ENCODE measurements at places on chromosomes 16 and 17.

DNA sequence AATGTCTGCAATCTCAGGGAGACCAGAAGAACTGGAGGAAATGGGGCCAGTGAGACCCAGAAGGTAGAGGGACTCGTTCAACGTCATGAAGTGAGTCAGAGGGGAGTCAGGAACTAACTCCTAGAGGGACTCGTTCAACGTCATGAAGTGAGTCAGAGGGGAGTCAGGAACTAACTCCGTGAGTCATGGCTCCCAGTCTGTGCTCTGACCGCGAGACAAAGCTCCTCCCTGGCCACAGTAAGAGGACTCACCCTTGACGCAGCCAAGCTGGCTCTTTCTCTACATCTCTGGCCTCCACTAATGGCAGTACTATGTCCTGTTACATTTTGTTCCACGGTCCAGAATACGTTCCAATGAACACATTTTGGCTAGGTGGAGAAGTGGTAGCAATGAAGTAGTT lies 902.5 kb downstream of the KCNJ2 start:
- no peak for DNase-seq

DNA sequence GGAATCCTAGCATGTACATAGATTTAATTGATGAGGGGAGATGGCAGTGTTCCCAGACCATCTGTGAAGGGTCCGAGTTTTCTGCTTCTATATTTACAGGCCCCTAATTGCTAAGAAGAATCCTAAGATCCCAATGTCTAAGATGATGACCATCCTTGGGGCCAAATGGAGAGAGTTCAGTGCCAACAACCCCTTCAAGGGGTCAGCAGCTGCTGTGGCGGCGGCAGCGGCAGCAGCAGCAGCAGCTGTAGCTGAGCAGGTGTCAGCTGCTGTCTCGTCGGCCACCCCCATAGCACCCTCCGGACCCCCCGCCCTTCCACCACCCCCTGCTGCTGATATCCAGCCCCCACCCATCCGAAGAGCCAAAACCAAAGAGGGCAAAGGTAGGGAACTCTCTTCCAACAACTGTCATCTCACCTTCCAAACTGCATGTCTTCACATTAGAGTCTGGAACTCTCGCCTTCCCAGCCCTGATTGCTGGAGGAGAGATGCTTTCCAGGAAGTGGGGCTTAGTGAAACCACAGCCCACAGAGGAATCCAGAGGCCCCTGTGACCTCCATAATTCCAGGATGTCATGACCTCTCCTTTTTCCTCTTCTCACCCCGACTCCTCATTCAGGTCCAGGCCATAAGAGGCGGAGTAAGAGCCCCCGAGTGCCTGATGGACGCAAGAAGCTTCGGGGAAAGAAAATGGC lies 4.7 kb downstream of the CHD3 start:
- no peak for DNase-seq

- DNase-seq = no peak
Measured at GRCh38 chr17:64638552-64639203, 23.4 kb downstream of the SMURF2 start.

DNA sequence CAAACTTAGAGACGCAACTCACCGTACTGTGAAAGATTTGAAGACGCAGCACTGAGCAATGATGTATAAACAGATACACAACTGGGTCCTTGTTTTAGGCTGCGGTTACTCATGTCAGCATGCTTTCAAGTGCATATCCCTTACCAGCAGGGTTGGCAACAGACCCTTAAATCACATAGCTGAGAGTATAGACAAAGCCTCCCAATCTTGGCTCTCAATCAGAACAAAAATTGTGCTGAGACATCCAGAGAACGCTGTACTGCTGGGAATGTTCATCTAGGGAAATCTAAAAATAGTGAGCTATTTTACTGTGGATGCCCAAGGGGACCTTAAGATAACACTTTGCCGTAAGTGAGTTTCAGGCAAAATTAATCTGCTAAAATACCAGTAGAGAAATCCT lies 84.4 kb upstream of the NUDT7 start:
- no peak for DNase-seq

- no peak for DNase-seq
Measured at GRCh38 chr16:54585998-54586340, 299.4 kb upstream of the IRX3 start.

DNA sequence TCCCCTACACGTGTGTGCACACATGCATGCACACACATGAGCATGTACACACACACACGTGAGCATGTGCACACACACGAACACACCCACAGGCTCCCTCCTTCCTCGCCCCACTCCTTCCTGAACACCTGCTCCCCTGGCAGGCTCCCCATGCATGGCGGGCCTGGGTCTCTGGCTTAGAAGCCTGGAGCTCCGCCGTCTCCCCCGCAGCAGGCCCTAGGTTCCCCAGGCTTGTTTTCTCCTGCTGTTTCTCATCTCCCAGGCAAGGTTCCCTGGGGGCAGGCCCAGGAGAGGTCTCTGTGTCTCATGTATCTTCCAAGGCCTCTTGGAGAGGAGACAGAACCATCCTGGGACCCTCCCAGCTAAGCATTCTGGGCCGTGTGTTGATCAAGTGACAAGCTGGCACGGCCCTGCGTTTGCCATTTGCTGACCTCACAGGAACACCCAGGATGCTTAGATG lies 202.3 kb upstream of the CIBAR2 start:
- DNase-seq = no peak

All from CD4-positive, alpha-beta T cell treated with Interleukin-21 for 1 hour (primary cell).